ENCODE measurements at places on chromosomes 2 and 18.
A peak's percentile ranks its signal among the peaks of the same experiment; 100 is the strongest.

DNA sequence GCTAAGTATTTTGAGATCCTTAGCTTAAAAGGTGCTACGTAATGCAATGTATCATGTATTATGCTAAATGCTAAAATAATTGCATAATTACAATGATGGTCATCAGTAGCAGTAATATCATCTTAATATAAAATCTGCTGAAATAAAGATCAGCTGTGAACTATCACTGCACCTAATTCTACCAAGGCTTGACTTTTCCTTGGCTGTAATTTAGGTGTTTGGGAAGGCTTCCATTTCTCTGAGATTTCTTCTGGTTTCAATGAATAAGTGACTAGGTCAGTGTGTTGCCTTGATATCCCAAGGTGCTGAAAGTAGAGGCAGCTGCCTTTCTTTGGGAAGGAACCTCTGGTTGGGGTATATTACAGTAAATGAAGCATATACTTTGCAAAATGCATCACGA, 376.1 kb downstream of the STK39 start:
- DNase-seq, result no peak

DNA sequence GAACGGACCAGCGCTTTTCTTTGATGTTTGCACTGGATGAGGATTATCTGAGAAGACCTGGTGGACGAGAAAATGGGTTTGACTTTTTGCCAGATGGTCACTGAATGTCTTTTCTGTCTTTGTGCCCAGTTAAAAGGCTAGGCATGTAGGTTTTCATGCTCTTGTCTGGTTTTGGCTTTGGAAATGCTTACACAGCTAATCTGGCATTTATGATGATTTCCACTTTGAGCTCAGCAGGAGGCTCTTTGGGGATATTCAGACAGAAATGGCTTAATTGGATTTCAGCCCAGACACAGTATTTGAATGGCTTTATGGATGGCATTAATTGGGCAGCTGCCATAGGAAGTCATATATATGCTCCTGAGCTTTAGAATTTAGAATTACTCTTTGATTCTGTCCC, 59.6 kb downstream of the NCK2 start:
- peak; percentile 89 for DNase-seq

GRCh38 chr2:133437492-133437891, 130.8 kb downstream of the NCKAP5 start:
- no peak for DNase-seq

DNA sequence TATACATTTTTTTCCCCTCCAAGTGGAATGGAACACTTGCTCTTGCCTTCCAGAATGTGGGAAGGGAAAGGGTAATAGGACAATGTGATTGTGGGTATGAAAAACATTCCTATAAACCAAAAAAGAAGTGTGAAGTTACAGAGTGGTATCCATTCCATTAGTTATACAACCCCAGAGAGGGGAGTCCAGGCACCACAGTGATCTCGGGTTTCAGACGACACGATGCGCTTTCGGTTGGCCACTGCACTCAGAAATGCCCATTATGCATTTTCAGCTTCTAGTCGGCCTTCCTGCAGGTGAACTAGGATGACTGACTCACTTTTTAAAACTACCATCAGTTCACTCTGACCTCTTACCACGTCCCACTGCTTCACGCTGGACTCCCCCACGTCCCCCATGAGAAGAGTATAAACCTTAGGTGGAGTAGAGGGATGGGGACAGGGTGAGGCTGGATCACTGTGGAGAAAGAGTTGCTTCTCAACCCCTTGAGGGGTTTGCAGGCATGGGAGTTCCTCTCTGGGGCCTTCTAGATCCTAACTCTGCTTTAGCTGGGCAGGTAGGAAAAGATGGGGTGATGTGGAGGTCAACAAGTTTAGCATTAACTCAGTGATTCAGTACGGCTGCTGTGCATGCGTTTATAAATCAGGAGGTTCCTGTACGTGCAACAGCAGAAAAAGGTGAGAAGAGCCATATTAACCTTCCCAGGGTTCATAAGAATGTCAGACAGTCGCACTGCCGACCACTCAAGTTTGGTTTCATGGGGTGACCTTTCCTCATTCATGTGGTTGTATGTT, 50.5 kb downstream of the ZNF532 start:
- peak; percentile 56 for DNase-seq

DNA sequence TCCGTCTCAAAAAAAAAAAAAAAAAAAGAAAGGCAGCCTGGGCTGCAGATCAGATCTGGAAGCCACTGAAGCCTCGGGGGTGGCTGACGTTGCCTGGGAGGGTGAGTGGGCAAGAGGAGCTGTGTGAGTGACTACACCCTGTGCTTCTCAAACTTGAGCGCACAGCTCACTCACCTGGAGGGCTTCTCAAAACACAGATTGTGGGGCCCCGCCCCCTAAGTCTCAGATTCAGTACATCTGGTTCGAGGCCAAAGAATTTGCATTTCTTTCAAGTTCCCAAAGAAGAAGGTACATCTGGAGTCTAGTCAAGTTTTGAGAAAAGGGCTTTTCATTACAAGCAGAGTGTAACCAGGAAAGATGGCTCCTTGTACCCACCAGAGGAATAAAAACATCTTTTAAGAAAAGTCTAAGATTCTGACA, 97.7 kb upstream of the CAB39 start:
- no peak for DNase-seq

DNA sequence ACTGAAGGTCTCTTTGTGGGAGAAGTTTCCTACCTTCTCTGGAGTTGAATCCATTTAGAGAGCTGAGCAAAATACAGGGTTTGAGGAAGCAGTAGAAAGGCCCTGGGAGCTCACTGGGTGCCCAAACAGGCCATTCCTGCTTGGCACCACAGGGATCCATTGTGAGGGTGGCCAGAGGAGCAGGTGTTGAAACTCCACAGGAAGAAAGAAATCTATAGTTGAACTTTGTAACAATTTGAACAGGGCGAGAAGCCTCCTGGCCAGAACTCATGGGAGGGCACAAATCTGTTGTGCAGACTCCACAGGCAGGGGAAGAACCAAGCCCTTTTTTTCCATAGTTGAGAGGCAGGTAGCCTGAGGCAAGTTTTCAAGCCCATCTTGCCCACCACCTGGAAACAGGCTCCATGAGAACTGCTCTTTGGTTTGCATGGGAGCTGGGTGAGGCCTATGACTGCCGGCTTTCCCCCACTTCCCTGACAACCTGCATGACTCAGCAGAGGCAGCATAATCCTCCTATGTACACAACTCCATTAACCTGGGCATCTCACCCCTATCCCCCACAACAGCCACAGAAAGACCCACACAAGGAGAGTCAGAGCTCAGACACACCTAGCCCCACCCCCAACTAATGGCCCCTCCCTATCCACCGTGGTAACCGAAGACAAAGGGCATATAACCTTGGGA, 1053.0 kb downstream of the TSN start:
- peak; percentile 81 for DNase-seq

DNA sequence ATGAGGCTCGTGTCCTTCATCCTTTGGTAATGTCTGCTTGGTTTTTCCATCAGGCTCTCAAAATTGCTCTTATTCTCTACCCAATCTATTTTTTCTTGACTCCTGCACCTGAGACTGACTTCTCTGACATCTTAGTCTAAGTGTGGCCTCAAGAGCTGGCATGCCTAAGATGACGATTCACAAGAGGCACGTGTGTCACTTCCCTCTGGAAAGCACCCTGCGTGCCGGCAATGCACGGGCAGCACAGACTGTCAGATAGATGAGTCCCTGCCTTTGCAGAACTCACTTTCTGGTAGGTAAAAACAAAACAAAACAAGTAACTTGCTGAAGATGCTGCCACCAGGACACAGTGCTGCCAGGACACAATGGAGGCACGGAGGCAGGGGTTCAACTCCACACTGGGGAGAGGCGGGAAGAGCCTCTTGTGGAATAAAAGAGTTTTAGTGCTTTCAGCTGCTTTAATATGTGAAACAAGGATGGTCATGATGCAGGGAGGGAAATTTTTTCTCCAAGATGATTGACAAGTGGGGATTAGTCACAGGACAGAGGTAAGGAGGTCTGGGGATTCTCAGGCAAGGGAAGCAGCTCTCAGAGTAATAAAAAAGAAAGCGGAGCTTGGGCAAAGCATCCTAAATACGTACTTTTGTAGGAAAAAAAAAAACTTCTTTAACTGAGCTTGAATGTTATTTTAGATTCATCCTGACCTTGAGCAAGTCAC, 27.3 kb downstream of the CYB5A start:
- DNase-seq, result no peak

DNA sequence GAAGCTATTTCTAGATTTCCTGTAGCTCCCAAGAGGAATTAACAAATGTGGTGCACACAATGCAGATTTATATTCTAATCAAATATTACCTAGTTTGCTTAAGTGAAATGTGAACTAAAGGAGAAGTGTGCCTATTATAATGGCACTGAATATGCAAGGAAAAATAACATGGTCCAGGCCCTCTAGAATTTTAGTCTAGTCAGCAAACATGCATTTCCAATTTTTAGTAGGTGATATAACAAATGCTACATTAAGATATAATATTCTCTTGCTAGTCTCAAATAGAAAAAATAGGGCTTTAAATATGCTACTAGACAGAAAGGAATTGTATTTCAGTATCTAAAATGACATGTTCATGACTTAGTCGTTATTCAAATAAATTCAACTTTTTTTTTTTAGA, 689.5 kb downstream of the TMEM182 start:
- DNase-seq, result no peak

GRCh38 chr18:79401494-79402208, 5.9 kb downstream of the NFATC1 start:
- DNase-seq, result no peak

GRCh38 chr18:24041691-24042090, 27.1 kb downstream of the TTC39C start:
- DNase-seq, result no peak

DNA sequence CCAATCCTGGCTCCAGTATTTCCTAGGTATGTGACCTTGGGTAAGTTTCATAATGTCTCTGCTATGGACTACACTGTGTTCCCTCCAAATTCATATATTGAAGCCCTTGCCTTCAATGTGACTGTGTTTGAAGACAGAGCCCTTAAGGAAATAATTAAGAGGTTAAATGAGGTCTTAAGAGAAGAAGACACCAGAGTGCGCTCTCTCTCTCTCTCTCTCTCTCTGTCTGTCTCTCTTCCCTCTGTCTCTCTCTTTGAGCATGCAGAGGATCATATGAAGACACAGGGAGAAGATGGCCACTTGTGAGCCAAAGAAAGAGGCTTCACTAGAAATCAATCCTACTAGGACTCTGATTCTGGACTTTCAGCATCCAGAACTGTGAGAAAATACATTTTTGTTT, 52.2 kb downstream of the NXPH2 start:
- DNase-seq, result no peak

DNA sequence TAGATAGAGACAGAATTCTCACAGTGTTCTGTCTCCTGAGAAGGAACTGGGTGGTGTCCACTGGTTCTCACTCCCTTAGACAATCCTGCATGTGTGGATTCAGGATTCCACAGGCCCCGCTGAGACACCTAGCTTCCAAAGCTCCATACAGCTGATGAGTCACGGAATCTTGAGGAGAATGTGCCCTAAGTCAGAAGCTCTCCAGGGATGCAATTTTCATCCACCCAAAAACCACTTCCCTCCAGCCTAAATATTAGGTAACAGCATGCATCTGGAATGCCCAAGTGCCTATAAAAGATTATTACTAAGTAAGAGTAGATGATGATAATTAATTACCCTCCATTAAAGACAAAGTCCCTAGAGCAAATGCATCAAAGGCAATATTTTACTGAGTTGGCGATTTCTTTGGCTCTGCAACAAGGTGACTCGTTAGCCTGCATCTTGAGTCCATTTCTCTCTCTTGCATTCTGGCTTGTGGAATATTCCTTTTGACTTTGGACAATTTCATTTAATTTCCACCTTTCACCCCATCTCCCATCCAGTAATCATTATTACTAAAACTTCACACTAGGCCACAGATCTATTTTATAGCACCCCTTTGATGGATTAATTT, 475.1 kb downstream of the TNS1 start:
- DNase-seq, result no peak

DNA sequence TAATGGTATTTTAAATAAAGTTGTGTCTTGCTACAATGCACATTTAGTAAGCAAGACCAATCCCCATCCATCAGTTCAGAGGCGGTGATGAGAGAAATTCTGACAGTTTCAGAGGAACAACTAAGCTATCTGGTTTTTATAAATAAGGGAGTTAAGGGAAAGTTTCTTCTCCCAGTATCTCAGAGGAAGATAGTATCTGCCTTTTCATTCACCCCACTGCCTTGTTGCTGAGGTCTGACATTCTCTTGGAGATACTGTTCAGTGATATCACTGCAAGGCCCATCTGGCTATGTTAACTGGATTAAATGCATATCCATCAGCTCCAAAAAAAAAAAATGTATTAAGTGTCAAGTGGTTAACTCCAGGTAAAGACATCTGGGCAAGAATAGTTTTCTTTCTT, 47.9 kb downstream of the RBMS1 start:
- DNase-seq, result no peak

- no peak for DNase-seq
Observed at GRCh38 chr2:184890311-184890710, 292.0 kb downstream of the ZNF804A start.

- no peak for DNase-seq
Observed at GRCh38 chr18:22409445-22409844, 8.3 kb downstream of the CTAGE1 start.

- DNase-seq, result peak; percentile 68
Observed at GRCh38 chr2:175167076-175167791, 769 bp downstream of the ATF2 start.

DNA sequence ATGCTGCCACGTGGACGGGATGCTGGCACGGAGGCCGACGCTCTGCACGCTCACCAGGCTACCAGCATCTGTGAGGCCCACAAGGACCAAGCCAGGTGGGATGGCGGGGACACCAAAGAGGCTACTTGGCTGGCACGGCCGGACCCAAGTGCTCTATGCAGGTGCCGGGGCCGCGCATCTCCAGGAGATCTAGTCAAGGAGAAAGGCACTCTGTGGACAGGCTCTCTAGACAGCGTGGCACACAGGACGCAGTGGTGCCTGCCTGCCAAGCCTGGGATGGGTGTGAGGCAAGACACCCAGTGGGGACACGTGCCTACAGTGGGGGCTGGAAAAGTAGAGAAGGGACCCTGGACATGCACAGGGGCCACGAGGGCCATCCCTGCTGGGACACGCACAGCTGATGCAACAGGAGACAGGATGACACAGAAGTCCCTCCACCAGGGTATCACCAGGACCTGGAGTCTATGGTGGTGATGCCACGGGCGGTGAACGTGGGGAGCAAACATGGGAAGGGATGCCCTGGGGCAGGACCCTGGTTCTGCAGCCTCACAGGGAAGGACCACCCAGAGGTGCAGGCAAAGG, 28.5 kb downstream of the ZNF516 start:
- no peak for DNase-seq

GRCh38 chr2:72625366-72625765, 200.5 kb downstream of the EXOC6B start:
- DNase-seq, result no peak

- DNase-seq, result no peak
Observed at GRCh38 chr2:212723226-212723625, 184.6 kb upstream of the ERBB4 start.

GRCh38 chr18:62499263-62499650, 23.6 kb upstream of the ZCCHC2 start:
- no peak for DNase-seq

DNA sequence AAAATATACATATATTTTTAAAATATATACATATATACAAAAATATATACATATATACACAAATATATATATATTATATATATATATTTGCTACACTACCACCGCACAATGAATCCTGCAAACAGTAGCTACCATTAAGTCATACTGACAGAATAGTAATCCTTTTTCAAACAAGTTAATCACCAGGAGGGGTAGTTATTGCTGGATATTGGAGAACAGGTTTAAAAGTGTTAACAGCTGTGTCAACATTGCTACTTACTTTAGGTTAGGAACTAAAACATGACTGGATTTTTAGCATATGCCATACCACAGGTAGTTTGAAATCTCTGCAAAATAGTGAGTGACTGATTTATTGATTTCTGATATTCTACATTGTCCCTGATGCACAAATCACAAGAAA, 529.1 kb upstream of the CDH7 start:
- DNase-seq, result peak; percentile 91

Measured in NCI-H146 (cell line).